Stimulated activated CD8-positive, alpha-beta memory T cell treated with anti-CD3 and anti-CD28 coated beads, Interleukin-2, amount 100 ng/mL, for 48 hours (primary cell): ENCODE measurements at places on chromosomes 2 and 18.
A peak's percentile ranks its signal among the peaks of the same experiment; 100 is the strongest.

GRCh38 chr2:168723275-168723899 lies 79.0 kb upstream of the NOSTRIN start:
- DNase-seq = no peak

- no peak for DNase-seq
Observed at GRCh38 chr2:99278793-99279291, 22.2 kb downstream of the LYG1 start.

GRCh38 chr2:208545403-208546042 lies 138.9 kb downstream of the PTH2R start:
- no peak for DNase-seq

DNA sequence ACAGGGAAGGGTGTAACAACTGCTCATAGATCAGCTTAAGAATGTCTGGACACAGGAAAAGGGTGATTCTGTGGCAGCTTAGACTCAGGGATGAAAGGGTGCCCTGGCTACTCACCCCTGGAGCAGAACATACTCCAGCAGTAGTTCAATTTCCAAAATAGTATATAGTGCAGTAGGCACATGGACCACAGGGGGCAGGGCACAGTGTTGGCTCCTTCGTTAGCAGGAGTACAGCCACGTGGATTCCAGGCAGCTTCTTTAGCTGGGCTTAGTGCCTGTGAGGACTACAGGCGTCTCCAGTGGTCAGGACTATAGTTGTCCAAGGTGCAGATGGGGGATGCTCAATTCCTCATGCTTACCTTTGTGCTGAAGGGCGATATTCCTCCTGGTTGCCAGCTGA lies 277.5 kb upstream of the DDX18 start:
- no peak for DNase-seq

DNA sequence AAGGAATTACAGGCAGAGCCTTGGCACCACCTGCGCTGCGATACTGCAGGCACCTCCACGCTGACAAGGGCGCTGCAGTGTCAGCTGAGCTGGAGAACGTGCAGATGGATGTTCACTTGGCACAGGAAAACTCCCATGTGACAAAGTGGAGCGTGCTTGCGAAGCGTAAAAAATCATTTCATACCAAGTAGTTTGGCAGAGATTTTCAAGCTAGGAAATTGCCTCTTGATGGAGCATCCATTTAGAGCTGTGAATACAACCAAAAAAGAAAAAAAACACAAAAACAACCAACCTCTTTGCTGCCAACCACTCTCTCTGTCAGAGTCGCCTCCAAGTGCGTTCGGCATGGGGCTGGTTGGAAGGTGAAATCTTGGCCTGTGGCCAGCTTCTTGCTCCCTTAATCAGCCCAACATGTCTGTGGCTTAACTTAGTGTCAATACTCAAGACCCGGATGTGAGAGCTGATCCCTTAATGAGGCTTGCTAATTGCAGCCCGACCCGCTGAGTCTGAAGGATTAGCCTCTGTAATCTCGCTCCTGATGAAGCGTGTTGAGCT lies 38.1 kb downstream of the ACOXL start:
- no peak for DNase-seq

DNA sequence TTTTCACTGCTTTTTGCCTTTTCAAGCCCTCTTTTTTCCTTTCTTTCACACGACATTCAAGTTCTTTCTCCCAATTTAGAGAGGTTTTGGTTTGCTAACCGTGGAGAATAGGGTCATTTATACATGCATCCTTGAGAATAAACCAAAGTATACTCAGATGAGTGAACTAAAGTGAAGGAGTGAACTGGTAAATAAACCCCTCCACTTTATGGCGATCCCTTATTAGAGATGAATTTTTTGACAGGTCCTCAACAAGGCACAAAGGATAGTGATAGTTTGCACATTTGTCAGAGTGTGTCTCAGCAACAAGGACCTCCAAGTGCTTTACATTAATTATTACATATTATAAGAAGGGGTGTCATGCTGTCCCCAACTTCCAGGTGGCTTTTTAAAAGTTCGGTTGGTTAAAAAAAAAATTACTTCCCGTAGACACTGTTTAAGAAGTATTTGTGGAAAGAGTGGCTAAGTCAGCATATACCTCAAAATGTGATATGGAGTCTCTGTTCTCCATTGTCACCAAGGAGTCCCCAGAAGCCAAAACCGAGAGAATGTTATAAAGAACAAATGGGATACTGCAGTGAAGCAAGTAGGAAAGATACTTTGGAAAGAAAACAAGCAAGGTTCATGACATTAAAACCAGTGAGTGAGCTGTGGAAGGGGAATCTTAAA lies 1.7 kb upstream of the SLC40A1 start:
- no peak for DNase-seq

- no peak for DNase-seq
Observed at GRCh38 chr2:109292386-109292785, 163.4 kb downstream of the SH3RF3 start.

GRCh38 chr2:47038656-47039488 lies 116.2 kb downstream of the STPG4 start:
- DNase-seq = no peak

DNA sequence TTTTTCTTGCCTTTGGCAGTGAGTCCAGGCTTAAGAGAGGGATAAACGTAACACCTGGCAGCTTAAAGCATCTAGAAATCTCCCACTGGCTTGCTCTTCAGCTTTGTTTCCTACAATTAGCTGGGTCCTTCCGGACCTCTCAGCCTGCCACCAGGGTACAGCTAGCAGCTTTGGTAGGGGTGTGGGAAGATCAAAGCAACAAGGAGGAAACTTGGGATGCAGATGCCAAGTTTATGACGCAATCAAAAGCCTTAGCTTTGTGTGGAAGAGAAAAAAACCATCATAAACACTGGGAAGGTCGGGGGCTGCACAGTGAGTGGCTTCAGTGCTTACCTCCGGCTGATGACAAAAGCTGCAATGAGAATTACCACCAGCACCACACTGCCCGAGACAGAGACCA lies 116.9 kb downstream of the EPHA4 start:
- DNase-seq = no peak

- DNase-seq = no peak
Observed at GRCh38 chr2:72278046-72278445, 130.4 kb upstream of the CYP26B1 start.

- no peak for DNase-seq
Observed at GRCh38 chr2:97750017-97750416, 36.6 kb downstream of the ZAP70 start.

DNA sequence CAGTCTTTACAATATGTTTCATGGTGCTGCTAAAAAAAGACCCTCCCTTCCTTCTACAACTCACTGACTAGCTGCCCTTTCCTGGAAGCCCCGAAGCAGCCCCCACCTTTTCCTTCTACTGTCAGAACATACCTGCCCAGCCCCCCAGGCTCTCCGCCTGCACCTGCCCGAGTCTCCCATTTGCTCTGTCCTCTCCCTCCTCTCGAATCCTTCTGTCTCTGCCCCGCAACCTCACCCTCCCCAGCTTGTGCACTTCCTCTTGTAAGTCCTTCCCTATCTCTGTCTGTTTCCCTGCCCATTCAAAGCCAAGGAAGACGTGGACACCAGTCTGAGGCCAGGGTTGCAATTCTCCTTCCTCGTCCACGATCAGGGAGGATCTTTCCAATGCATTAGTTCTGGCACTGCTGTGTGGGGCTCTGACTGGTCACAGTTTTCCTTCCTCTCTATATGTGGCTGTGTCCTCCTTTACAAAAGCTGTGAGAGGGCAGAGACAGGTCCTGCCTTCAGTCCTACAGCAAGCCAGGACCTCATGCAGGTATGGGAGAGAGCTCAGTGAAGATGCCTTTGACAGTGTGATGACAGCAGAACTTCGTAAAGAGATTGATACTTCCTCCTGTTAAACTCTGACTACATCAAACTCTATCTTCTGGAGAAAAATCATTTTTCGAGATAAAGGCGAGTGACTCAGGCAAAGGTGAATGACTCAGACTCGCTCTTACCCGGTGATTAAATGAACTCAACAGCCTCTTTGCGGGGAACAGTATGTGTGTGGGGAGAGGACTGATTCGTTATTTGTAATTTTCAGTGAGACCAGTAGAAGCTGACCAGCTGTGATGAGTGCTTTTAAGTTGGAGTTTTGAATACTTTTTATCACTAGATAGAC lies 14.2 kb downstream of the TNFRSF11A start:
- no peak for DNase-seq

- no peak for DNase-seq
Observed at GRCh38 chr2:105596411-105596921, 148.2 kb upstream of the NCK2 start.

GRCh38 chr2:209269024-209269423 lies 154.8 kb upstream of the MAP2 start:
- DNase-seq = no peak

GRCh38 chr2:138298120-138298814 lies 203.3 kb upstream of the SPOPL start:
- DNase-seq = no peak

- no peak for DNase-seq
Observed at GRCh38 chr18:12478269-12479047, 70.7 kb downstream of the PRELID3A start.

DNA sequence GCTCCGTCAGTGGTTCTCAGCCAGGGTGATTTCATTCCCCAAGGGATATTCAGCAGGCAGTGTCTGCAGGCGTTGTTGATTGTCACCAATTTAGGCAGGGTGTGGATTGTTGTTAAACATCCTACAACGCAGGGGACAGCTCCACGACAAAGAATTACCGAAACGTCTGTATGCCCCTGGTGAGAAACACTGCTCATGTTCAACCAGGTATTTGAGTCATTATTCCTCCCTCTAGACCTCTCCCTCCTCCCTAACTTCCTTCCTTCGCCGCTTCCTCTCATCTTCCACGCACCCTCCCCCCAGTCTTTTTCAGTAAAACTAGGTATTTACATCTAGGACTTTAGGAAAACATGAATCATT lies 50.8 kb downstream of the NCK2 start:
- DNase-seq = no peak

DNA sequence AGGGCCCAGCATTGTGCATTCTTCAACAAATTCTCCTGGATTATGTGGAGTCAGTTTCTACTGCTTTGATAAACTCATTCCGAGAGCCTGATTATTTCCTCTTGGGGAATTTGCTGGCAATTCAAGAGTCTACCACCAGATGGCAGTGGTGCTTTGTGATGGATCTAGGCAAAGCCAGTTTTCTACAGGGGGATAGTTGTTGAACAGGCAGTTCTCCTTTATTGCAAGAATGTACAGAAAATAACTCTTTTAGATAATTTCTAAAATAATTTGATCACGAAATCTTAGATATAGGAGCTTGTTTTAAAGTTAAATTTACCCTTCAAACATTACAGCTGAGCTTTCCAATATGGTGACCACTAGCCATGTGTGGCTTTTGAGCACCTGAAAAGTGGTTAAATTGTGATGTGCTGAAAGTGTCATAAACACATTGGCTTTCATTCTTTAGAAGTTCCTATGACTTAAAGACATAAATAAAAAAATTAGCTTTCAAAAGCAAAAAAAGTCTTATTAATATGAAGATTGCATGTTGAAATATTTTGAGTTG lies 66.7 kb upstream of the HAAO start:
- DNase-seq = peak; percentile 66

DNA sequence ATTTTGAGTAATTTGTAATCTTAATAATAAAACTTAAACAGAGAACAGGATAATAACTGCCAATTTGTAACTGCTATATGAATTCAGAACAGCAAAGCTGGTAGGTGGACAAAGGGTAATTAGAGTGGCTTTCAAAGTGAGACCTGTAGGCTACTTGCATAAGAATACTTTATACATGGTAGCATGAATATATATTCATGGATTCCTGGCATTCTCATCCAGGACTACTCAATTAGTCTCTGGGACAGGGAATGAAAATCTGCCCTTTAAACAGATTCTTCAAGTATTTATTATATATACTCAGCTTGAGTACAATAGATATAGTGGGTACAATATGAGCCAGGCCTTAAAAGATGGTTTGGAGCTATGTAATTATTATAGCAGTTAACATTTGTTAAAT lies 419.9 kb downstream of the PIK3C3 start:
- DNase-seq = no peak

- DNase-seq = no peak
Observed at GRCh38 chr2:143204062-143204461, 74.8 kb downstream of the ARHGAP15 start.

- no peak for DNase-seq
Observed at GRCh38 chr2:29061176-29061575, 13.1 kb downstream of the PCARE start.

DNA sequence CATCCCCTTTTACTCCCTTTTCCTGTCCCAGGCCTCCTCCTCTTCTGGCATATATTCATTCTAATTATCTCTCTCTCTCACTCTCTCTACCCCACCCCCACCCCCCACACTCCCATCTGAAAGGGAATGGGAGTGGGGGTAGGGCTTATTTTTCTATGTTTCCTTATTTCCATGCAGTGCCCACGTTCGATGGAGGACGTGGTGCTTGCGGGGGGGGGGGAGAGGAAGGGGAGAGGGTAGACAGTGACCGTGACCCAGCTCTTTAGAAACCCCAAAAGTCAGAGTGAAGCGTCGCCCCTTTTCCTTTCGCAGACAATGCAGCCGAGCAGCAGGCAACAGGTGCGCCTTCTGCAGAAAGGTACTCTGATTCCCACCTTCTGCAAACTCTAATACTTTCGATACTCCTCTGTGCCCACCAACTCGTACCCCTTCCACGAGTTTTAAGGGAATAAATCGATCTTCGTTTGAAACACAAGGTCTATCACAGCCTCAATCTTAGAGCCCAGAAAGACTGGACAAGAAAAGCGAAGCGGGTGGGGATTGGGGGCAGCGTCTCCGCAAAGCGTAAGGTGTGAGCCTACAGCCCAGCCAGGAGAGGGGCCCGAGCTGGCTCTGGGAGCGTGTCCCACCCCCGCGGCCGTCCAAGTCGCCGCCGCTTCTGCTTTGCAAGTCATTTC lies 891 bp upstream of the NR4A2 start:
- no peak for DNase-seq

DNA sequence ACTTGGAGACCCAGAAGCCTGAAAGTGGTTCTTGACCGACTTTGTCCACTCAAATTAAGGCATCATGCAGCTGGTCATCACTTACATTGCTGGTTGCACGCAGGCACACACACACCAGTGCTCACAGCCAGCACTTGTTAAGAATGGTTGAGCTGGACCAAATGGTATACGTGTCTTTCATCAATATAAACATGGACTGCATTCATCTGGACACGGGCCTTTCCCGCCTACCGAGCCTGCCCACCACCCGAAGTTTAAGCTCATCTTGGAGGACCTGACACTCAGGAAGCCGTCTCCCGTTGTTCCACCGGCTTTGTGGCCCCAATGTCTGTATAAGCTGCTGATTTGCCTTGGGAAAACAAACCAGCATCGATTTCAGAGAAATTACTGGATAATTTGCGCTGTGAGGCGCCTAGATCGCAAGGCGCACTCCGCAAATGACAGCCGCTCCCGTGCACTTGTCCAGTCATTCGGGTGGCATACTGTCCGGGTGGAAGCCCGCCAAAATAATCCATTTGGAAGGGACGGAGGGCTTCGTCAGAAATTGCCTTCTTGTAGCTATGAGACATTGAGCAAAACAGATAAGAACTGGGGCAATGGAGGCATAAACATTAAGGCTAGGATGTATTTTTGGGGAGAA lies 40.1 kb upstream of the AKAIN1 start:
- no peak for DNase-seq

DNA sequence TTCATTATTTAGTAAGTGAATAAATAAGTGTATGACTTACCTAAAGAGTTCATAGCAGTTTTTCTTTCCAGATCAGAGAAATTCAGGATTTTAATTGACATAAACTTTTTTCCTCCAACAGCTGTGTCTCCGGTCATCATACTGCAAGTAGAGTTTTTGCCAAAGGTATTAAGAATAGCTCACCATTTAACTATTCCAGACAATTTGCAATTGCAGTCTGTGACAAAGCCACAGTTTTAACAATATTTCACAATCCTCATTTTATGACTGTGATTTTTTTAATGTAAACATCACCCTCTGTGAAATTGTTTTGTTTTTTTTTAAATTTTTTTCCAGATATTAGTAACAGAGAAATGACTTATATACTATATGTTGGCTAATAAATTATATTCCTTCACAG lies 199.1 kb downstream of the TRIB2 start:
- no peak for DNase-seq
